ENCODE measurements at places on chromosomes 3 and 15.

- no peak for DNase-seq
Measured at GRCh38 chr15:69510556-69510955, 57.9 kb downstream of the RPLP1 start.

DNA sequence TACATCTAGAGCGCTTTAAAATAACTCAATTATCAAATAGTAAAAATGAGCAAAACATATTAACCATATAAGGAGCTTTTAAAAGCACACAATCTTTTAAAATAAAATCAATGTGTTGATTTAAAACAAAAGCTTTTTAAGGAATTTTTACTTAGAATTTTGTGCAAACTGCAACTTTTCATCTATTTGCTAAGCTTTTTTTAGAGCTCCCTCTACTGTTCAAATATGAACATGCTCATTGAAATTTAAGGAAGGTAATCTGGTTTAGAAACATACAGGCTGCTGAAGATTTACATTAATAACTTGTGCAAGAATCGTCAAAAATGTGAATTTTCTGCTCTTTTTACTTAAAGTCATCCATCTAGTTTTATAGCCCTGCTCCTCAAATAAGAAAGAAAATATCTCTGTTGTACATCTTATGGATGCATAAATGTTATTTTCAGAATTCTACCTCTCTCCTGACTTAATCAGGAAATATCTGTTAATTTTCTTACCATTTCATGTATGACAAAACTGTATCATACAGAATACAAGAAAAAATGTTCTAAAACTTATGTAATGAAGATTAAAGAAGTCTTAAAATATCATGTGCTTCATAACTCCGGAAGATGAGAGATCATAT, 469.4 kb upstream of the ROBO2 start:
- no peak for DNase-seq

- no peak for DNase-seq
Measured at GRCh38 chr15:69060041-69060481, 45.6 kb downstream of the NOX5 start.

DNA sequence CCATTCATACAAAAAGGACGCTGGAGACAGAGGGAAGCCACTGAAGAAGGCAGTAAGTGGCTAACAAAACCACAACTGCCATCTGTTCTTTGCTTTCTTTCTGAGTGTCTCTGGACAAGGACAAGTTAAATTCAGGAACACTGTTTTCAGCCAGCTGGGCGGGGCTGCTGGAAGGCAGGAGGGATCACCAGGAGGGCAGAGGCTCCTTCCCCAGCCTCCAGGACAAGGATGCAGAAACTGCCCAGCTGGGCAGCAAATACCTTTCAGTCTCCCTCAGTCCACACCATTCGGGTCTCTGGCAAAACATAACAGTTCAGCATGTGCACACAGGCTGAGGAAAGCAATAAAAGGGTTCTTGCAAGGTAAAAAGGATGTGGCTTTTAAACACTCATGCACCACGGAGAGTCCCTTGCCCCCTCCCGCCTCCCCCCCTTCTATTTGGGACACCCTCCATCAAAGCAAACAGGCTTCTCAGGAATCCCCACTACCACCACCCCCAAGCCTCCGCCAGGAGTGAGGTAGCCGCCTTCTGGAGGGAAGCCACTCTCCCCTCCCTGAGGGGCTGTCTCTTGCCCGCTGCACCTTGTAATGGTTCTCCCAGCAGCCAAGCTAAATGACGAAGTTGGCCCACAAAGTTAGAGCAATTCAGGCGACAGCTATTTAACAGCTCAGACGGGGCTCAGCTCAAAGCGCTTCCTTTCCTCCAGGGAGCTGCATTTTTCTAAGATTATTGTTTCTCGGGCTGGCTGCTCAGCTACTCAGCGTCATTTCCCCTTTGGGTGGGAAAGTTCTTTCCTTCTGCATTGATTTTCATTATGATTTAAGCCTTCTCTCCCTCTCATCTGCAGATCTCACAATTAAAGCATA, 3.8 kb downstream of the HEG1 start:
- peak; percentile 70 for DNase-seq

- DNase-seq: no peak
Measured at GRCh38 chr3:108420926-108421325, 89.5 kb downstream of the MYH15 start.

GRCh38 chr3:28039829-28040228, 201.6 kb upstream of the CMC1 start:
- DNase-seq: no peak

GRCh38 chr3:42289026-42289425, 23.0 kb upstream of the CCK start:
- no peak for DNase-seq

- DNase-seq: no peak
Measured at GRCh38 chr3:159130108-159130507, 328.3 kb downstream of the MFSD1 start.

DNA sequence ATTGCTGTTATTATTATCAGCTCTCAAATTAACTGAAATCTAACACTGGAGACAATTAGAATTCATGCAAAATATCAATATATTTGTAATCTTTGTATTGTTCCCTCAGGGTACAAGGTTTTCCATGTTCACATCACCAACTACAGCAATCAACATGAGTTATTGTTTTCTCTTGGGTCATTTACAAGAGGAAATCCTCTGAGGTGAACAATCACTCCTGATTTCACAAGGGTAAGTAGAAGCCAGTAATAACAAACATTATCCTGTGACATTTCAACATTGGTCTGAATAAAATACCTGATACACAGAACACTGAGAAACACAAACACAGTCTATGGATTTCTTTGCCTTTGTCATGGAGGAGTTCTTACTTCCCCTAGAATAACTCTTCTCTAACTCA, 174.0 kb downstream of the SUCNR1 start:
- no peak for DNase-seq

GRCh38 chr3:127761441-127761801, 60.9 kb downstream of the MGLL start:
- no peak for DNase-seq

- no peak for DNase-seq
Measured at GRCh38 chr3:126666658-126667528, 12.0 kb upstream of the TXNRD3 start.

DNA sequence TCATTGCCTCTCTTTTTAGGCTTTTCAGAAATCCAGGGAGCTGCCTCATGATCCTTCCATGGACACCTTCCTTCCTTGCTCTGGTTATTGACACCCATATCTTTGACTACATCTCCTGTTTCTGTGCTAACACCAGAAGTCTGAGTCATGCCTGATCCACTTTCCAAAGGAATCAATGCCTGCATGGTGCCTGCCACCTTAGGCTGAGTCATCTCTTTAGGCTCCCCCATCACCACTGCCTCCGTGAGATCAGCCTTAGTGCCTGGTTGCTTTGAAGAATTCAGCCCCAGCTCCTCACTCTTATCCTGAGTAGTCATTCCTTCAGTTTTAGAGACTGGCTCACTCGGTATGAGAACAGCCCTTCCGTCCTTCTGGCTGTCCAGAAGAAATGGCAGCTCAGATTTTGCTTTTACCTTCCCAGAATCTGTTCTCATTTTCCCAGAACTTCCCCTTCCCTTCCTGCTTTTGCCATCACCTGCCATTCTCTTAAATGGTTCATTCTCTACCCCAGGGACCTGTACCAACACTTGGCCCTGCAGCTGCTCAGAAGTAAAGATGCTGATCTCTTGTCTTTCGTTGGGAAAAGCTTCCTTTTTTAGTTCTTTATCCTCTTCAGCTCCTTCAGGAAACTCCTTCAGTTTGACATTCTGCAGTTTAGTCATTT, 105.3 kb downstream of the MAP4 start:
- no peak for DNase-seq

DNA sequence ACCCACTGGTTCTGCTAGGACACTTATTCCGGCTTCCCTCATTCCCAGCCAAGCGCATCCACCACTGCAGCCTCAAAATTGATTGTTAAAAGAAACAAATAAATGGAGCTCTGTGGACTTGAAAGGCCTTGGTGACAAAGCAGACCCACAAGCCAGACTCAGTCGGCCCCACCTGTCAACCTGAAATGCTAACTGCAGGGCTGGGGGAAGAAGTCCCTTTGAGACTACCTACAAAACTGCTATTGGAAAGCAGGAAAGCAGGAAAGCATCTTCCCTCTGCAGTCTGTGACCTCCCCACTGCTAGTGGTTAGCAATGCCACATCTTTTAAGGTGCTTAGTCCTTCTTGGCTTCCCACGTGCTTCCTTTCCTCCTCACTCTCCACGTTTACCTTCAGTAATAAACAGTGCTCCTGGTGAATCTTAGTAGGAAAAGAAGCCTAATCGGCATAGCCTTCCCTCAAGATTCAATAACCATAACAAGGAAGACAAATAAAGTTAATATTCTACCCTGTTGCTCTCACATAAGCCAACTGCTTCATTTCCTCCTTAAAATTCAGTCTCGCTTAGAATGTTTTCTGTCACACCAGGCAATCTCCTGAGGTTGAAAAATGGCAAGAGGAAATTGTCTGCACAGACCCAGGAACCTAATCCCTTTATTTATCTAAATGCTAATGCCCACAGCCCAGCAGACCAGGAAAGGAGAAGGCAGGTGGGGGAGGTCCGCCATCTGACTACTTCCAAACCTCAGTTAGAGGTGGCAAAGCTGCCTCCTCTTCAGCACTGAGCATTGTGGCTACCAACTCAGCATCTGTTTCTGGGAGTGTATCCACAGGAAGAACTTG, 296.2 kb downstream of the NEK10 start:
- no peak for DNase-seq

DNA sequence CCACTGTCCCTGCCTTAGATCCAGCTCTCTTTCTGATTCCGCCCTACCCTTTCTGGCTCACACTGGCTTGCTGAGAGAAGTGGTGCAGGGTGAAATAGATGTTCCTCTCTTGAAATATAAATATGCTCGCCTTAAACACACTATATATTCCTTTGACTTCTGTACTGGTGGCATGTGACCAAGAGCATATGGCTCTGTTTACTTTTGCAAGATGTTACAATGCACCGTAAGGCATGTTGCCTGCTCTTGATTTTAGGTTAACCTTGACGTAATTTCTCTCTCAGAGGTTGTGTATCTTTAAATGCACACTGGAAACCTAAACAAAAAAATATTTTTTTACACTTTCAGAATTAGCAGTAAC, 749 bp downstream of the RSRC1 start:
- no peak for DNase-seq

DNA sequence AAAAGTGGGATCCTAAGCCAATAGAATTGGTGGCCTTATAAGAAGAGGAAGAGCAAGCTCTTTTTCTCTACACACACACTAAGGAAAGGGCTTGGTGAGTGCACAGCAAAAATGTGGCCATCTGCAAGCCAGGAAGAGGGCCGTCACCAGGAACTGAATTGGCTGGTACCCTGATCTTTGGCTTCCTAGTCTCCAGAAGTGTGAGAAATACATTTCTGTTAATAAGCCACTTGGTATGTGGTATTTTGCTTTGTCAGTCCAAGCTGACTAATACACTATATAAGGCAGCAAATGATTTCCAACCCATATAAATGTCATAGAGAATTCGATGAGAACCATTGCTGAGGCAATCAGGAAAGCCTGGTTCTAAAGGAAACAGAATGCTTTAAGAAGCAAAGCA, 816.3 kb upstream of the SEMA6D start:
- no peak for DNase-seq

DNA sequence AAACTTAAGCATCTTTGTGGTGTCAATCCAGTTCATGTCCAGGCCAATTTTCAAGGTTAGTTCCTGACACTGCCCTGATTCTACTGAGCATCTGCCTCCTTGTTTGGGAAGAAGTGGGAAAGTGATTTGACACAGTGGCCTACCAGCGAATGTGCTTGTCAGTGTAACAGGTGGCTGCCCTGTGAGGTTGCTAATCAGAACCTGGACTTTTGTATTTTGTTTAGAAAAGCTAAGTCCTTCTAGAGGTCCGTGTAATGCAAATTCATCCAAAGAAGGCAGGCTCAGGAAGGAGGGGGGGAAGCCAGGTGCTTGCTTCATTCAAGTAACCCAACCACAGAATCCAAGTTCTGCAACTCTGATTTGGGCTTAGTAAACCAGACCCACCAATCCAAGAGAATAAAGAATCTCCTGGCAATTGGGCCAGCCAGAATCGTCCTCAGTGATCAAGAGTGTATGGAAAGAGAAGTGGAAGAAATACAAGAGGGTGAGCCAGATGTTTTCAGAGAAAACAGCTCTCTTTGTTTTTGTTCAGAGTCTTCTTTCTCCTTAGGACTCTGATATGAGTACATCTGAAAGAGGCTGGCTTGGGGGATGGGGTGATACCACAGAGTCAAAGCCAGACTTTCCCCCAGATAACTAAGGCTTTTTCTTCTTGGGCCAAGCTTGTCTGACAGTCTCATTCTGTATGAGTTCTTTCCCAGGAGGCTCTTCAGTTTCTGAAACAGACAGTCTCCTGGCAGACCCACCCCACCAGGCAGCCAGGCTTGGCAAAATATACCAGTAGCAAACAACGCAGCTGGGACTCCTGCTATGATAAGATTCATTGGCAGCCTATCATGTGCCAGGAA, 508.9 kb upstream of the TBL1XR1 start:
- DNase-seq: peak; percentile 52

- DNase-seq: no peak
Measured at GRCh38 chr3:146334151-146334550, 83.2 kb upstream of the PLSCR4 start.

DNA sequence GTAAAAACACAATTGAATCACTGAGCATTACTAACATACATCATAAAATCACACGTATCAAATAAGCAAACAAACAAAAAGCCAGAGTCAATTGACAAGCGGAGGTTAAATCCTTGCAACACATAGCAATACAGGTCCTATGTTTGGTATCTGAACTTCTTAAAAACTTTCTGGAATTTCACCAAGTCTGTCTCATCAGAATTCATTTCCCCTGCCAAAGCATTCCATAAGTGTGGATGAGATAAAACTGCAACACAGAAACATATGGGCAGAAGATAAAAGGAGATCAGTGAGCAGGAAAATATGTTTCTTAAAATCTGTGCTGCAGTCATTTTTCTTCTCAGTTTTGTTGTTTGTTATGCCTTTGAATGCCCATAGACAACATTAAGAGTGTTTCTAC, 1155.5 kb downstream of the TBL1XR1 start:
- DNase-seq: no peak

DNA sequence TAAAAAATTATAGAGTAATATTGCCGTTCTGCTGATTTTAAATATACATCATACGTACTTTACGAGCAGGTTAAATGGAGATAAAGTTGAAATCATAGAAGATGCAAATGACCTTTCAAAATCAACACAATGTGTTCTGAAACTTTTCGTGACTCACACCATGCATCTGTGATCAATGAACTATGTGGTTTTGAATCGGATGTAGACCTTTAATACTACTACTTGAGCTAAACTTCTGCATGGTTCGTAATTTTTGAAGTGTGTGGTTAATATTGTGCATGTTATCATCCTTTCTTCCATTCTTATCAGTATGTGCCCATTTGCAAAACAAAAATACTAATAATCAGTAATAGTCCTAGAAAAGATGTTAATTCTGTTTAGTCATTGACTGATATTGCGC, 58.9 kb downstream of the GASK1A start:
- DNase-seq: no peak
